Activated CD4-positive, alpha-beta T cell treated with anti-CD3 and anti-CD28 coated beads, Interleukin-2, amount 50 U/mL, for 48 hours (primary cell): ENCODE measurements at places on chromosomes 3 and 15.

DNA sequence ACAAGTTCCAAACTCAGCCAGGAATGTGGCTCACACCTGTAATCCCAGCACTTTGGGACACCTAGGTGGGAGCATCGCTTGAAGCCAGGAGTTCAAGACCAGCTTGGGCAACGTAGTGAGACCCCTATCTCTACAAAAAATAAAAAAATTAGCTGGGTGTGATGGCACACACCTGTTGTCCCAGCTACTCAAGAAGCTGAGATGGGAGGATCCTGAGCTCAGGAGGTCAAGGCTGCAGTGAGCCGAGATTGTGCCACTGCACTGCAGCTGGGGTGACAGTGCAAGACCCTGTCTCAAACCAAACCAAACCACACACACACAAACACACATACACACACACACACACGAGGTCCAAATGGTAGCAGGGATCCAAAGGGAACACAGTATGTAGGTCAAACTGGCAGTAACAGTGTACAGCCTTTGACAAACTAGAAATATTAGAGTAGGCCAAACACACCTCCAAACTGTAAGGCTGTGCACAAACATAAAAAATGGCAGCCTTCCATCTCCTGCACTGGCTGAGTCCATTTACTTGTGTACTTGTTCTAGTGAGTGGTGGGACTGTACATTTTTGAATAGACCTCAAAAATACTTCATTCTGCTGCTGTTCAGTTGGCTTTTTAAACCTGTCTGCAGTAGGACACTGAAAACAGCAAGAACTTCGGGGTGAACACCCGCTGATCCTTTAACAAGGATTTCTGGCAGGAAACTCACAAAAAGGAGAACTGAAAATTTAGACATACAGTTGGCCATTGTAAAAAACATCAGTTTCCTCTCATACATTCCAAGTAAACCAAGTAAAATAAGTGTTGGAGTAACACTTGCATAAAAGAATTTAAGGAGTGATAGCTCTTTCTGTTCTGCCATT lies 33.6 kb downstream of the INTS14 start:
- no peak for DNase-seq

DNA sequence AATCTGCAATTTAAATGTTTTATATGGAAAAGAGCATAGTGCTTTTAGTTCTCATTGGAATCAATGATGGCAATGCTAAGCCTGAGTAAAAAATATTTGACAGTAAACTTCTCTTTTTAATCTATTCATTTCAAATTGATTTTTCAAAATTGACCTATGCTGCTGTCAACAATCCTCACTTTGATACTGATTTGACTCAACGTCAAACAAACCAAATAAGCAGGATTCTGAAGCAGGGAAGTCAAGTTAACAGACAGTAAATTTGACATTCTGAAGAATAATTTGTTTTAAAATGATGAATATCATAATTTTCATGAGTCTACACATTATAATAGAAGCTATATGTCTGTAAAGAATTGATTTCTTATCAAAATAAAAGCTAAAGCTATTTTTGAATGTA lies 1053.1 kb downstream of the DIPK2A start:
- DNase-seq: no peak

- no peak for DNase-seq
These were observed 417.7 kb upstream of the TGFBR2 start for GRCh38 chr3:30188713-30189112.

DNA sequence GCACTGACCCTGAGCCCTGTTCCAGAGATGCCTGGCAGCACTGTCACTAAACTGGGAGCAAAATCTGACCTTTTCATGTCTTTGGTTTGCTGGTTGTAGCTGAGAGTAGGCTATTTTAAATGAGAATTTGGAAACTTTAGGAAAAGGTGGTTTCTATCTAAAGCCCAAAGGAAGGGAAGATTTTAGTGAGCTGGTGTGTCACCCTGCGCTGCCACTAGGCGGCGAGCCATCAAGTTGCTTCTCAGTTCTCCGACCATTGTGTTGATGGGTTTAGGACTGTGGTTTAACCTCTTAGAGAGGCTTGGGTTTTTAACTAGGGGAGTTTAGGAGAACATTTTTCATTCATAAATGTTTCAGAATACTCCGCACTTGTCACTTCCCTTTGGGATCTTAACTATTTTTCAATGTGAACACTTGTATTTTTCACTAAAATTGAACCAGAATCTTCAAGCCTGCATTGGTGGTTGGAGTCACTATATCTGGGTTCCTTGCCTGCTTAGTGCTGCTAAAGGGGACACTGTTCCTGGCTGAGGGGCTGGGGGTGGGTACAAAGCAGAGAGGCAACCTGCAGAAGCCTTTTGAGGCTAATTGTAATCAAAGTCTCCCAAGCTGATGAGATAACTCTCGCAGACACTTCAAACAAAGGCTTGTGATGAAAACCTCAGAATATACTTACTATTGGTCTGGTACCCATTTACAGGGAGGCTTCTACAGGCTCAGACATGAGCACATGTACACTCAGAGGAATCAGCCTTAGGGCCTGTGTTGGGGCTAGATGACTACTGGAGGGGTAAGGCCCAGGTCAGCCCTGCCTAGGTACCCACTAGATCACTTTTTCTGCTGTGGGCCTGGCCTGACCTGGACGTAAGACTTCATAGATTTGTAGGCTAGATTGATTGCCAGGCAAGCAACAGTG lies 16.8 kb downstream of the EXOSC7 start:
- peak; percentile 17 for DNase-seq

DNA sequence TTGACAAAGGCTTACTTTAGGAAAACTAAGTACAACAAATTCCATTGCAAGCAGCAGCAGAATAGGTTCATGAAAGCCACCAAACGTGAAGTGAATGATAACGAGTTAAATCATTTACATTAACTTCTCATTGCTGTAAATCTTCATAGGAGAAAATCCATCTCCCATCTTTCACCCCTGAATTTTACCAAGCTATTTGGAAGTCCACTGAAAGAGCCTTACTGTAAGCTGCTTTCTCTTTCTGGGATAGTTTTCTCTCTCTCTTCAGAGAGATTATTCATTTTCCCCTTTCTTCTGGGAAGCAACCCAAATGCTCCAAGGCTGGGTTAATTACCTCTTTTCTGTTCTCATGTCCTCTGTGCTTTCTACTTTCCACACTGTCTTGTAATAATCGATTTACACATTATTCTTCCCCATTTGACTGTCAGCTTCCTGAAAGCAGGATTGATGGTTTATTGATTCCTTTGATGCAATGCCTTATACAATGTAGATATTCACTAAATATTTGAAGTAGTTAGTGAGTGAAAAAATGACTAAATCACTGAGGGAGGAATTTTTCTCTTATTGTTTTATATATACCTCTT lies 914.3 kb upstream of the ARPP21 start:
- no peak for DNase-seq
